Omental fat pad (tissue), 4 donors: ENCODE measurements at places on chromosomes 2 and 18.

- no peak for DNase-seq
These were observed 38.7 kb downstream of the MSTN start for GRCh38 chr2:190023860-190024259.

GRCh38 chr2:14998546-14998945 is 366.0 kb downstream of the LRATD1 start:
- no peak for DNase-seq

DNA sequence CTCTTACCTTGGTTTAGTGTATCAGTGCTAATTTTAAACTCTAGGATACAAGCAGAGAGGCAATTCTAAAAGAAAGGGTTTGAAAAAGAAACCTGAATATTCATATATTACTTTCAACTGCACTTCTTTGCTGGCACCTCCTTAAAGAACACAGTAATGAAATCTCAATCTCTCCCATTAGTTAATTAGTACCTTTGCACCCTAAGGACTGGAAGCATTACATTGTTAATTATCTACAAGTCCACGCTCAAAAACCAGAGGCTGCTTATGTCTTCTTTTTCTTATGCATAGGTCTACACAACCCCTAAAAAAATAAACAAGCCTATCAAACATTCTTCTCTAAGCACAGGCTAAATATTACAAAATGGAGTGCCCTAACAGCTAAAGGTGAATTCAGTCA is 20.2 kb downstream of the EPHA4 start:
- no peak for DNase-seq

DNA sequence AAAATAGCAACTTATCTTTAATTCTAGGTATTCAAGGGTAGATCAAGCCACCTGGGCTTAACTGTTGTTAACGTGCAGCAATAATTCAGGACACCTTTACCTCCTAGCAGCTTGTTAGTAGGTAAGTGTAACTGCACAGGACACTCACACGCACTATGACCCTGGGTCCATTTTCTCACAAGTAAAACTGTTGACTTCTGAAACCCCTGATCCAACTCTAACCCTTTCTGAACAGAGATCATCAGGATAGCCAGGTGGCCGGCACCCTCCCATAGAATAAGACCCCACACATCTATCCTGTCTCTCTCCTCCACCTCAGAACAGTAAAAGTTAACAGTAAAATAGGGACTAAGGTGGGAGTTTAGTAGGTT is 610 bp downstream of the SPC25 start:
- no peak for DNase-seq

GRCh38 chr2:65156041-65156440 is 26.1 kb upstream of the RAB1A start:
- DNase-seq, result no peak

GRCh38 chr2:11056614-11057013 is 98.7 kb upstream of the SLC66A3 start:
- no peak for DNase-seq

GRCh38 chr2:186991766-186992417 is 142.9 kb upstream of the ZSWIM2 start:
- no peak for DNase-seq

DNA sequence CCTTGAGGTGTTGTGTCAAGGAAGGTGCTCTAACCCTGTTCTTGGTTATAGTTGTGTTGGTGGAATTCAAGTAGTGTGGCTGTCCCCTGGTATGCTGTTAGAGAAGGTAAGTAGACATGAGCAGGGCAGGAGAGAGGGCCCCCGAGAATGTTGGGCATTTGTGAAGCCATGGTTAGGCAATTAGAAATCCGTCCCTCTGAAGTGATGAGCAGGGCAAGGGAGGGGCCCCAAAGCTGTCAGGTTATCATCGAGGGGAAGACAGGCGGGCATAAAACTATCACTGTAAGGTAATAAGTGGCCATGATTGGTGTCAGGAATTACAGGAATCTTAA is 5.2 kb downstream of the XRCC5 start:
- DNase-seq, result no peak

GRCh38 chr2:63343397-63344109 is 244.7 kb downstream of the WDPCP start:
- DNase-seq, result no peak

DNA sequence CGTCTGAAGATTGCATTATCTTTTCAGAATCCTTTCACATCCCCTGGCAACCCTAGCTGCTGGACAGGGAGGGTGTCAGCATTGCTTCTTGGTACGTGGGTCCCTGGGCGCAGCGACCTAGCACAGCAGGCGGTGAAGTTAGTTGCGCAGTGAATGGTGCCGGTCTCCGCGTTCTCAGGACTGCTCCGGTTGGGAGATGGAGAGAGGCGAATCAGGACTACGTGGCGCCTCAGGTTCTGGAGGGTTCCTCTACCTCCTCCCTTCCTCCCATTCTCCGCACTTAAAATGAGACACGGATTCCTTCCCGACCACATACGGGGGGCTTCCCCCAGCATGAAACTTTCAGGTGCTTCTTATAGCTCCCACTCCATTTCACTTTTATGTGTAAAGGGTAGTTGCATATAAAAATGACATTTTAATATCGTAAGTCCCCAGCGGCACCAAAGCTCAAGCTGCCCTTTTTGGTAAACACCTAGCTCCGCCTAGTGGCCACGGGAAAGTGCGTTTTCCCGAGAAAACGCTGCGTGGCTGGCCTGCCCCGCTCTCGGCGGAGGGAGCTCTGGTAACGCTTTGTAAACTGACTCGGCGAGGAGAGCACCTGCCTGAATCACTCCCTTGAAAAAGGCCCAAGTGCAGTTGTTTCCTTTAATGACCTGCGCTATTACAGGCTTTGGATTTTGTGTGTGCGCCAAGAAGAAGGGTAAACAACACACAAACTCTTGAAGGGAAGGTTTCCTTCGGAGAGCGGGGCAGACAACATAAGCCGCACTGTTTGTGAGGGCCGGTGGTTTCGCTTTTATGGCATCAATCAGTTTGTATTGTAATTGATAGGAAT is 32.9 kb upstream of the INHBB start:
- DNase-seq, result peak; percentile 76

GRCh38 chr2:69625078-69625795 is 18.3 kb downstream of the AAK1 start:
- no peak for DNase-seq

DNA sequence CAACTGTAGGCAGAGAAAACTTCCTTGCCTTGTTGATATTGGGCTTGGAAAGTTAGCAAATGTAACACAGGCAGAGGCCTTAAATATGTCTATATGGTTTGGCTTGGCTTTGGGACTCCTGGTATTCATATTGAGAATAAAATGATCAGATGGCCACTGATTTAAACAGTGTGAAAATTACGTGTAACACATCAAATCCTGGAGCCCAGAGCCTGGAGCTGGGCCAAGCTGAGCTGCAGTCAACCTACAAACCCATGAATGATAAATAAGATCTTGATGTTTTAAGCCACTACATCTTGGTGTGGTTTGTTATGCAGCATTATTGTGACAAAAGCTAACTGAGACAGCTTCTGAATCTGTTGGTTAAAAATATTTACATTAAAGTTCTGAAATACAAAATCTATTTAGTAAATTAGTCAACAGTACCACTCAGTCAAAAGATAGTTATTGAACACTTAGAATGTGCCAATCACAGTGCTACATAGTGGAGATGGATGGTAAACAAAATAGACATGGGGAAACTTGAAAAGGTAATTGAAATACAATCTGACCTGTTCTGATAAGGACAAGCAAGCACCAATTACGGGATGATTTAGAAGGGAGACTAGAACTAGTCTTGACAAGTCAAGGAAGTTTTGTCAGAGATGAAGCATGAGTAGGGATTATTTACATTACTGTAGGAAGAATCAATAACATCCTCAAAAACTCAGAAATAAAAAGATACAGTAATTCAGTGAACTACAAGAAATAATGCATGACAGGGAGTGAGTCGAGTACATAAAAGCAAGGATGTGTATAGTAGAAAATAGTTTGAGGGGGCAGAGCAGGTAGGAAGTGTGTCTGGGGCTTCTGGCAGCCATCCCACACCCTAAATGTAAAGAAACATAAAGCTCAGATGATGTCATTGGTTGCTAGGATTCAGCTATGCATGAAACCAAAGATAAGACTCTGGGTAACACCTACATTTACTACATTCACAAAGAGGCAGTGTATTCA is 157.7 kb downstream of the HNMT start:
- DNase-seq, result no peak

DNA sequence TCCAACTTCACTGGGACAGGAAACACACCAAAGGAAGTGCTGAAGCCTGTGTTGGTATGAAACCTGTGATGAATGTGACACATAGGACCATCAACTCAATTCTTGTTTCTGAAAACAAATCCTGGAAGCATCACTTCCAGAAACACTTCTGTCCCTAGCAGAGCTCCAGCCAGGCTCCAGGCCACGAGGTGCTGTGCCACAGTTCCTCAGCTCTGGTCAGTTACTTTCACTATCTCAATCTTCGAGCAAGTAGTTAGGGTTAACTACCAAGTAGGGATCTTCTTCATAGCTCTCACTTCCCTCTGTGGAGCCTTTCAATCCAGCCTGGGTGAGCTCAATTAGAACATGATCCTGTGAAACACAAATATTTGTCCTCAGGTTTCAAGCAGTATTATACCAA is 3.6 kb upstream of the LCT start:
- no peak for DNase-seq

DNA sequence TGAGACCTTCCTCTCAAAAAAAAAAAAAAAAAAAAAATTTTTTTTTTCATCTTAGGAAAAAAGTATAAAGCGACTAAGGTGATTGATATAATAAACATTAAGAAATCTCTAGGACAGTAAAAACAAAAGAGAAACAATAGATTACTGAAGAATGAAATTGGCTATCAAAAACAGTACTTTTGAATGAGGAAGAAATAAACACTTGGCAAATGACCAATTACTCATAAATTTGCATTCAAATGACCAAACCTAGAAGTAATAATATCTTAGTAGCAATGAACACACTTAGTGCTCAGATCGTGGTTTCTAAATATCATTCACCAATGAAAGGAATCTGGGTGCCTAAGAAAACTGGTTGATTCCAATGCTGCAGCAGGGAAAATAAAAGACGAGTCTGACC is 10.3 kb upstream of the SCRN3 start:
- DNase-seq, result no peak

- no peak for DNase-seq
These were observed 34.7 kb downstream of the TRABD2A start for GRCh38 chr2:84846041-84846663.

DNA sequence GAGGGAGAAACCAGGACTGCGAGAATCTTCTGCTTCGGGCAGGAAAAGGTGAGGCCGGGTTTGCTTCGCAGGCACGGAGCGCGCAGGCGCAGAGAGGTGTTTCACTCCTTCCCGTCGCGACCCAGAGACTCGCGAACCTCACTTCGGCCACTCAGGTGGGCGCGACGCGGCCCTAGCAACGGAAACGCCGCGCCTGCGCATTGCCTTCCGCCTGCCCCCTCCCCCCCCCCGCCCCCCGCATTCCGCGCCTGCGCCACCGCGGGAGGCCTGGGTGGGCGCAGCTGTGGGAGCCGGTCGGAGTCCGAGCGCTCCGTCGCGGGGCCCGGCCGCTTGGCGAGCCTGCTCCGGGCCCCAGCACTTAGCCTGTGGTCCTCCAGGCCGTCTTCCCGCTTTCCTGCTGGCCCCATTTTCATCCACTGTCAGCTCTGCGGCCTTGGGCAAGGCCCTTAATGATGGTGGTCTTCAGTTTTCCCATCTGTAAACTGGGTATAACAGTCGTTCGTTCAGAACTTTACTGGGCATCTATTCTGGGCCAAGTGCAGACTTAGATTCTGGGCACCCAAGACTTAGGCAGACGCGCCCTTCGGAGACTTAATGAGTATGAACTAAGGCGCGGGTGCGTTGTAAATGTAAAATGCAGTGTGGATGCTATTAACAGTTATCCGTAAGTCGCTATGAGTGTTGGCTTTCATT is 62.1 kb upstream of the ACKR3 start:
- DNase-seq, result no peak

DNA sequence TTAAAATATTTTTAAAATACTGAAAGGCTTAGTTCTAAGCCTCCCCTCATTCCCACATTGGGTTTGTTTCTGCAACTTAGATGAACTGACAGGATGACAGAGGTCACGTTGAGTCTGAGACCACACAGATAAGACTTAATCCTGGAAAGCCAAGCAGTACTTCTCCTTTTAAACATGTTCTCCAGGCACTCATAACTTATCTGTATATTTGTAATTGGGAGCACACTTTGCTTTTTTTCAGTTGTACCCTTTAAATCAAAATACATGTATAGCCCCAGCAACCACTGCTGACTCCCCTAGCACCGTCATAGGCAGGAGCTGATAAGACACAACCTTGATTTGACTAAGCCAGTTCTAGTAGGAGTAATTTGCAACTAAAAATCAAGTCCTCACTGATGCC is 394.8 kb downstream of the PID1 start:
- no peak for DNase-seq

- no peak for DNase-seq
These were observed 25.5 kb upstream of the VIT start for GRCh38 chr2:36670881-36671595.

DNA sequence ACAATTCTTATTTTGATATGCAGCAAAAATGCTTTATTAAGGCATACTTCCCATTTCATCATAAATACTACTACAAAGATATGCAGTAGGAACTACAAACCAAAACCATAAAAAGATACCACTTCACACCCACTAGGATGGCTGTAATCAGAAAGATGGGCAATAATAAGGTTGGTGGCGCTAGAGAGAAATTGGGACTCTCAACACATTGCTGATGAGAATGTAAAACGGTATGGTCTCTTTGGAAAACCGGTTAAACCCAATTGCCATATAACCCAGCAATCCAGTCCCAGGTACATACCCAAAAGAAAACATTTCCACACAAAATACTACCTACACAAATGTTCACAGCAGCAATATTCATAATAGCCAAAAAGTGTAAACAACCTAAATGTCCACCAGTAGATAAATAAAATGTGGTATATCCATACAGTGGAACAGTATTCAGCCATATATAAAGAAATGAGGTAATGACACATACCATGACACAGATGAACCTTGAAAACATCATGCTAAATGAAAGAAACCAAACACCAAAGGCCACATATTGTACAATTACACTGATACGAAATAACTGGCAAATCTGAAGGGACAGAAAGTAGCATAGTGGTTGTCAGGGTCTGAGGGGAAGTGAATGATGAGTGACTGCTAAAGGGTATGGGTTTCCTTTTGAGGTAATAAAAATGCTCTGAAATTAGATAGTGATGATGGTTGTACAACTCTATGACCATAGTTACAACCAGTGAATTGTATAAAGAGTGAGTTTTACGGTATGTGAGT is 12.7 kb downstream of the SP3 start:
- DNase-seq, result no peak

DNA sequence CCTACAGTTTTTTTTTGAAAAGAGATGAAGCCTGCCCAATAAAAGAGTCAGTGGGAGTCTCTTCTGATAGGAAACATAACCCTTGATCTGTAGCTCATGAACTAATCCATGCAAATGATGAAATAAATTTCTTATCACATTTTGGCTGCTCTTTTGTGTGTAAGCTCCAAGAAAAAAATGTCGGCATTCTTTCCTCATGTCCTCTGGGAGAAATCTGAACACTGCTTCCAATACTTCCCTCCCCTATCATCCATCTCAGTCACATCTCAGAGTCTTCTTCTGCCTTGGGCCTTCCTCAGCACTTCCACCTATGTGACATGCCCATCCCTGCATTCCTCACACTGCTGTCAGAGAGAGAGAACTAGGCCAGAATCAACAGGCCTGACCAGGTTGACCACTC is 395.7 kb upstream of the ST6GAL2 start:
- no peak for DNase-seq

GRCh38 chr2:133975676-133976428 is 278.0 kb upstream of the MGAT5 start:
- no peak for DNase-seq

GRCh38 chr2:161415987-161416707 is at the start of gene TBR1:
TBR1 (plus strand) TSS chr2:161416297; CDS start chr2:161416411, 114 bp downstream.
- DNase-seq, result no peak

GRCh38 chr2:24981411-24982136 is 9.8 kb upstream of the DNAJC27 start:
- no peak for DNase-seq

- no peak for DNase-seq
These were observed 8.4 kb downstream of the SCLY start for GRCh38 chr2:238069021-238069709.
